ENCODE measurements at places on chromosomes 16 and 17. TPM values are rescaled to one million over a fixed set of nuclear protein-coding genes. Genes with fewer than 3 reads are reported as not detected.

The ZDHHC1 gene
- 18.9 TPM for total RNA-seq

The P2RX1 gene
- total RNA-seq = 8.7 TPM

GRCh38 chr16:79918916-79919315 lies 318.4 kb upstream of the MAF start:
- DNase-seq = no peak

GRCh38 chr17:81252326-81252986 lies 13.3 kb downstream of the NDUFAF8 start:
- no peak for DNase-seq

GRCh38 chr16:87847785-87848675 lies 21.3 kb downstream of the SLC7A5 start:
- no peak for DNase-seq

- DNase-seq = no peak
Observed at GRCh38 chr17:74351552-74352210, 10.0 kb downstream of the BTBD17 start.

The PPP1R1B gene
- total RNA-seq = 23.9 TPM

The AIPL1 gene
- total RNA-seq = not detected

DNA sequence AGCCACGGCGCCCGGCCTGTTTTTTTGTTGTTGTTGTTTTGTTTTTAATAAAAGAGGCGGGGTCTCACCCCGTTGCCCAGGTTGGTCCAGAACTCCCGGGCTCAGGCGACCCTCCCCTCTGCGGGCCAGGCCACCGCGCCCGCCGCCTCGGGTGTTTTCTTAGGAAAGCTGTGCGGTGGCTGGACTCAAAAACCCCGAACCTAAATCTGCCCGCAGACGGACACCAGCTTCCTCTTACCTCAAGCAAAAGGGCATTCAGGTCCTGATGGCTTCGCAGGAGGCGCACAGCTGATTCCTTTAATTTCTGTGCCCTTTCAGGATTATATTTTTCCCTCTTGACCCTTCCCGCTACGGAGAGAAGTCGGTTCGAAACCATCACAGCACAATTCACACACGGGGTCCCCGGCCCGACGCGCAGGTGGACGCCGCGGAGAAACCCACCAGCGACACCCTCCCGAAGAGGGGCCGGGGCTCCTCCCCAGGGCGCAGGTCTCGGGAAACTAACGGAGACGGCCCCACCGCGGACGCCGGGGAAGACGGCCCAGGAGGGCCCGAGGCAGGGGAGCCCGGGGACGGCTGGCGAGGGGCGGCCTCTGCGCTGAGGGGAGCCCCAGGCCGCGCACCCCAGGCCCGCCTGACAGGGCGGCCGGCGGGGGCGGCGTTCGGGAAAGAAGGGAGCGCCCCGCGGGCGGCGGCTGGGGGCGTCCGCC lies 653 bp downstream of the FANCA start:
- no peak for DNase-seq

DNA sequence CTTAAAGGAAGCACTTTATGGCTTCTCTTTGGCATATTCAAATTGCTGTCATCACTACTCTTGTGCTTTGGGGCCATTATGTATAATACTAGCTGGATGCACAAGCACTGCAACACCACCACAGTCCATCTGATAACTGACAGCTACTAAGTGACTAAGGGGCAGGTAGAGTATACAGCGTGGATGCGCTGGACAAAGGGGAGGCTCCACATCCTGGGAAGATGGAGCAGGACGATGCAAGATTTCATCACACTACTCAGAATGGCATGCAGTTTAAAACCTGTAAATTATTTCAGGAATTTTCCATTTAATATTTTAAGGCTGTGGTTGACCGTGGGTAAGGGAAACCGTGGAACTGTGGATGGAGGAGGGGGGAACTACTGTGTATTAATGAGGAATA lies 25.0 kb downstream of the MPRIP start:
- no peak for DNase-seq

DNA sequence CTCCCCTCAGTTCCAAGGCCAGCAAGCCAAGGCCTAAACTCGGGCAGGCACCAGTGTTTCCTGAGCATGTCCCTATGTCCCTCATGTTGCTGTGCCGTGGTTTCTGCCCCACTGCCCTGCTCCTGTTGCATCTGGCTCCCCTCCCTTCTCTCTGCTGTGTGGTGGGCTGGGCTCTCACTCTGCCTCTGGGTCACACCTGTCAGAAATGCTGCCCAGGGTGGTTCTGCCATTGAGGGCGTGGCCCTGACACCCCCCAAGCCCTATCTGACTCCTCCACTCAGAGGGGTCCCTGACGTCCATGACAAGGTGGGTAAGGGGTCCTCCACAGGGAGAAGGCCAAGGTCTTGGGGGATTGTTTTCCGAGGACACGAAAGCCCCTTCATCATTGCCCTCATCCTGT lies 9.2 kb upstream of the ITGA3 start:
- no peak for DNase-seq

The NPIPB13 gene
- 27.6 TPM for total RNA-seq

DNA sequence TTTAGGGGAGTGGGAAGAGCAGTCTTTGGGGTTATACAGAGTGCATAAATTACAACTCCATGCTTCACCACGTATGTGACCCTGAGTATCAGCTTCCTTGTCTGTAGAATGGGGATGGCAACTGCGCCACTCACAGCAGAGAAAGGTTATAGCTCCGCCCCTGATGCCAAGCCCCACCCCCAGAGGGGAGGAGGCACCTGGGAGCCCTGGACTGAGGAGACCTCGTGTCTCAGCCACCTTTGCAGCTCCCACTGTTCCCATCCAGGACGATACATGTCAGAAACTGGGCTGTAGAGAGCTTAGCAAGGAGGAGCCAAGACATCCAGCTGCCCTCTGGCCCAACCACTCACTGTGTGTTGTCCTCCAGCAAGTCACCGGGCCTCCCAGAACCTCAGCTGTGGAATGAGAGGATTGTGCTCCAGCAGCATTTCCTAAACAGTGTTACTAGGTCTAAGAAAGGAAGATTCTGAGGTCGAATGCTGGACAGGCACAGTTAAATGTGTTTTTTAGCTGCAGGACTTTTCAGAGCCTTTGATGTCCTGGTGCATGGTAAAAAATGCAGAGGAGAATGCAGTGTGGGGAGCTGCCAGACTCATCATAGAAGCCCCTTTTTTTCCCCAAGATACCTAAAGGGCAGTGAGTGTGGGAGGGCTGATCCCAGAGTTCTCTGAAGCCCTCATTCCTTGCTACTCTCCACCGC lies 49.4 kb downstream of the BEAN1 start:
- no peak for DNase-seq

GRCh38 chr16:57949013-57949412 lies 21.9 kb downstream of the CNGB1 start:
- no peak for DNase-seq

GRCh38 chr17:8542599-8543502 lies 87.7 kb downstream of the MYH10 start:
- DNase-seq = no peak

The CCL8 gene
- total RNA-seq = 1.6 TPM

The PRR35 gene
- not detected for total RNA-seq

DNA sequence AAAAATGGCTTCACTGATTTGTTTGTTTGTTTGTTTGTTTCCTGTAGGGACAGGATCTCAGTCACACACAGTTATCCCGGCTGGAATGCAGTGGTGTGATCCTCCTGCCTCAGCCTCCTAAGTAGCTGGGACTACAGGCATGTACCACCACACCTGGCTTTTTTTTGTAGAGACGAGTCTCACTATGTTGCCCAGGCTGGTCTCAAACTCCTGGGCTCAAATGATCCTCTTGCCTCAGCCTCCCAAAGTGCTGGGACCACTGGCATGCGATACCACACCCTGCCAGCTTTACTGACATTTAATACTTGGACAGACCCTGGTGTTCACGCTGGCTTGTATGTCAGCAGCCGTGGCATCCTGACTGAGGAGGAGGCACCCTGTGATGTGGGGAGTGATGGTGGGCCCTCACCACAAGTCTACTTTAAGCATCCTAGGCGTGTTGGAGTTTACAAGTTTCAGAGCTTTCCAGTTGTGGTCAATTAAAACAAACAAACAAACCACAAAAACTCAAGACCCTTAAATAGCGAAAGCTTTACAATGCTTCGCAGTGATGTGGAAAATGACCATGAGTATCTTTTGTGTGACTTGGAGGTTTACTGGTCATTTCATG lies 5.1 kb downstream of the ABCA3 start:
- DNase-seq = no peak

The GAS2L2 gene
- 3.1 TPM for total RNA-seq

GRCh38 chr17:5468075-5468473 lies 708 bp downstream of the DHX33 start:
- DNase-seq = no peak

GRCh38 chr17:73201215-73202069 lies 8.6 kb downstream of the COG1 start:
- no peak for DNase-seq

DNA sequence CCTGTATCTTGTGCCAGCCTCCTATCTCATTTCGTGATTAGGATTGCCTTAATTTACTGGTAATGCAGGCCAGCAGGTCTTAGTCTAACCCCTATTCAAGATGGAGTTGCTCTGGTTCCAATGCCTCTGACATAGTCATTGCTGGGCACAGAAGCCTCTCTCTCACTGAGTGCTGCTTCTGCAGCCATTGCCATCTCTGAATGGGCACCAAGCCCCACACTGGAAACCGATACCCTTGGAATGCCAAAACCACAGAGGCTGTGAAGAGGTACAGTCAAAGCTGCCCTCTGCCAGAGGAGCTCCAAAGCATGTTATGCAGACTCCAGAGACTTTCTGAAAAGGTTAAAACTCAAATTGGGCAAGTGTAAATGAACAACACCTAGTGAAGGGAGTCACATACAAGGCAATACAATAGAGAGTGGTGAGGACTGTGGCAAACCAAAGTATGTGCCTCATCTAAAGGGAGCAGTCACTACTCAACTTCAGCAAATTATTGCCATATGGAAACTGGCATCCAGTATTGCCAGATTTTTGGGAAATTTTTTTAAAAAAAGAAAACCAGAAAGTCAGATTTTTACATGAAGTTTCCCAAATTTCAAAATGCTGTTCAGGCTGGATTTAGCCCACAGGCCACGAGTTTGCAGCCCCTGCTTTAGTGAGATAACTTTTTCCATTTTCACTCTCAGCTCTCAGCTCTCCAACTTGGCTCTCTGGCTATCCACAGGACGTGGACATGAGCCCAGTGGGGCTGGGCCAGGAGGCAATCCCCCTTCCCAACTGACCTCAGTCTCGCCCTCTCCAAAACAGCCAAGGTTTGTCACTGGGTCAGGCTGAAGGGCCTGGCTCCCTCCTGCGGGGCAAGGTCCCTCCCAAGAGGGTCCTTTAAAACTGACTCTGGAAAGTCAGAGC lies 2.1 kb upstream of the MMP2 start:
- DNase-seq = no peak

The RPH3AL gene
- 38.7 TPM for total RNA-seq

The PDILT gene
- not detected for total RNA-seq

DNA sequence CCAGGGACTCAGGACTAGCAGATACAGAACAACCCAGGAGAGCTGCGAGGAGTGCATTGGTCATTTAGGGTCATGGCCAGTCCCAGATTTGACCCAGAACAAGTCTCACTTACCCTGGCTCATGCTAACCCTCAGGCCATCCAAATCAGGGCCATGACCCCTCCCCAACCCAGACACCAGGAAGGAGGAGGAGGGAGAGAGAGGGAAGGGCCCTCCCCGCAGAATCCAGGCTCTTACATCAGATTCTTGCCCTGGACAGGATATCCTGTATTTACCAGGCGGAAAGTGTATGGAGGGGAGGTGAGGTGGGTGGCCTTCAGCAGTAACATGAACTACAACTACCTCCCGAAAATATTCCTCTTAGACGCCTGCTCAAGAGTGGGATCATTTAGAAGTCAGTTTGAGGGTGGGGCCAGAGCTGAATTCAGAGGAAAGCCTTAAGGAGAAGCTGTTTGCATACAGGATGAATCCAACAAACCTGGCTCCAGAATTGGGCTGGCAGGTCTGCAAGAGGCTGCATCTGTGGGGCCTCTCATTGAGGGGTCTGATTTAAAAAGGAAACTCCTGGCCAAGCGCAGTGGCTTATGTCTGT lies 2.1 kb downstream of the VAT1 start:
- DNase-seq = no peak

DNA sequence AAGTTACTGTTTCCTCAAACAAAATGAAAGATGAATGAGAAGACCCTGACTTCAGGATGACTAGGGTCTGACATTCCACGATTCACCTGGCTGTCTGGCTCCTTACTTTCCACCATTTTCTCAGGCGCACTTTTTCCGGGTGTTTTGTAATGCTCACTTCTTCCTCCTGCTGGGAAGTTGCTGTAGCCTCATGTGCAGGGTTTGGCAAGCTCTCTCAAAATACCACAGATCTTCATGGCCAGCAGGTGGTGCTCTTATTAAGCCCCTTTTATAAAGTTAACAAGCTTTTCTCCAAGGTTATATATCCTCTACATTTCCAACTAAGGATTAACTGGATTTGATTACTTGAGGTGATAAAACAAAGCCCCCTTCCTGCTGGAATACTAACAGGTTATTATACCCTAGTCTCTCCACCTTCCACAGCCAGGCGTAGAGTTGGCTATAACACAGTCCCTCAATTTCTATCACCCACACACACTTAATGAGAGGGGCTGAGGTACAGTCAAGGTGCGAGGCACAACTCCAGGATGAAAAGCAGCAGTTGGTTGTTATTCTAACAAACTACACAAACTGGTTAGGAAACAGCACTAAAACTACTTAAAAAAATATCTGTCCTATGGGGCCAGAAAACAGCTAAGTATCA lies 45.4 kb downstream of the STH start:
- no peak for DNase-seq

- DNase-seq = no peak
Observed at GRCh38 chr17:66805567-66805966, 29.4 kb upstream of the CACNG5 start.

- DNase-seq = no peak
Observed at GRCh38 chr16:89446136-89446974, 44.0 kb downstream of the ANKRD11 start.

DNA sequence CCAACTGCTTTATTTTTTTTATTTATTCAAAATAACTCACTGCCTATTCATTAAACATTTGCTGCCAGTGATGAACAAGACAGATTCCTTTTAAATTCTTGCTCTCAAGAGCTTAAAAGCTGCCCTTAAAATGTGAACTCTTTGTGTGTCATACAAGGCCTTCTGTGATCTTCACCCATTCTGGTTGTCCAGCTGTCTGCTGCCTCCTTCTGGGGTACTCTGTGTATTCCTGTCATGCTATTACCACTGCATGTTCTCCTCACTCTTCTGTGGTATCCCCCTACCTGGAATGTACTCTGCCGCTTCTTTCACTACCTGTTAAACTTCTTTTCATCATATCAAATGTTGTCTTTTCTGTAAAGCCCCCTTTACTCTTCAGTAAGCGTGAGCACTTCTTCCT lies 165.8 kb downstream of the CHD9 start:
- DNase-seq = no peak

The DNAI2 gene
- 6.2 TPM for total RNA-seq

DNA sequence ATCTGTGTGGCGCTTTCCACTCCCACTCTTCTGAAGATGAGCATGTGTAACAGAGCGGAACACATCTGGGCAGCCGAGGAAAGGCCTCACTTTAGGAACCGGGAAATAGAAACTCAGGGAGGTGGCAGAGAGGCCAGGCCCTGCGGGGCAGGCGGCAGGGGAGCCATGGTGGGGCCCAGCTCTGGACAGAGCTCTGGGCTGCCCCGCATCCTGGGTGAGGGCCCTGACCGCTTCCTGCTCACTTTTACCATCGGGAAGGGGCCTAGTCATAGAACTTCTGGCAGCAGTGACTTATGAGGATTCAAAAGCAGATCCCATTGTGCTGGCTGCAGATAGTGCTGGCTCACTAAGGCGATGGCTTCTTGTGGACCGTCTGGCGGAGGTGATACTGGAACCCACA lies 22.6 kb downstream of the COX4I1 start:
- peak; percentile 18 for DNase-seq

GRCh38 chr17:35540589-35541404 lies 3.3 kb upstream of the SLFN12L start:
- peak; percentile 69 for DNase-seq

- DNase-seq = no peak
Observed at GRCh38 chr16:86914876-86915717, 336.7 kb downstream of the FOXL1 start.
